Cortex of kidney (tissue), 1 donor: ENCODE measurements at places on chromosomes 6 and 20.

DNA sequence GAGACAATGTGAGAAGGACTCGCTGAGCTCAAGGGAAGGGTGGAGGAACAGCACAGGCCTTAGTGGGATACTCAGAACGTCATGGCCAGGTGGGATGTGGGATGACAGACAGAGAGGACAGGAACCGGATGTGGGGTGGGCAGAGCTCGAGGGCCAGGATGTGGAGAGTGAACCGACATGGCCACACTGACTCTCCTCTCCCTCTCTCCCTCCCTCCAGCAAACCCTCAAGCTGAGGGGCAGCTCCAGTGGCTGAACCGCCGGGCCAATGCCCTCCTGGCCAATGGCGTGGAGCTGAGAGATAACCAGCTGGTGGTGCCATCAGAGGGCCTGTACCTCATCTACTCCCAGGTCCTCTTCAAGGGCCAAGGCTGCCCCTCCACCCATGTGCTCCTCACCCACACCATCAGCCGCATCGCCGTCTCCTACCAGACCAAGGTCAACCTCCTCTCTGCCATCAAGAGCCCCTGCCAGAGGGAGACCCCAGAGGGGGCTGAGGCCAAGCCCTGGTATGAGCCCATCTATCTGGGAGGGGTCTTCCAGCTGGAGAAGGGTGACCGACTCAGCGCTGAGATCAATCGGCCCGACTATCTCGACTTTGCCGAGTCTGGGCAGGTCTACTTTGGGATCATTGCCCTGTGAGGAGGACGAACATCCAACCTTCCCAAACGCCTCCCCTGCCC is 1.7 kb downstream of the TNF start:
- no peak for DNase-seq

GRCh38 chr6:90218959-90219208 is 77.8 kb downstream of the BACH2 start:
- no peak for DNase-seq

DNA sequence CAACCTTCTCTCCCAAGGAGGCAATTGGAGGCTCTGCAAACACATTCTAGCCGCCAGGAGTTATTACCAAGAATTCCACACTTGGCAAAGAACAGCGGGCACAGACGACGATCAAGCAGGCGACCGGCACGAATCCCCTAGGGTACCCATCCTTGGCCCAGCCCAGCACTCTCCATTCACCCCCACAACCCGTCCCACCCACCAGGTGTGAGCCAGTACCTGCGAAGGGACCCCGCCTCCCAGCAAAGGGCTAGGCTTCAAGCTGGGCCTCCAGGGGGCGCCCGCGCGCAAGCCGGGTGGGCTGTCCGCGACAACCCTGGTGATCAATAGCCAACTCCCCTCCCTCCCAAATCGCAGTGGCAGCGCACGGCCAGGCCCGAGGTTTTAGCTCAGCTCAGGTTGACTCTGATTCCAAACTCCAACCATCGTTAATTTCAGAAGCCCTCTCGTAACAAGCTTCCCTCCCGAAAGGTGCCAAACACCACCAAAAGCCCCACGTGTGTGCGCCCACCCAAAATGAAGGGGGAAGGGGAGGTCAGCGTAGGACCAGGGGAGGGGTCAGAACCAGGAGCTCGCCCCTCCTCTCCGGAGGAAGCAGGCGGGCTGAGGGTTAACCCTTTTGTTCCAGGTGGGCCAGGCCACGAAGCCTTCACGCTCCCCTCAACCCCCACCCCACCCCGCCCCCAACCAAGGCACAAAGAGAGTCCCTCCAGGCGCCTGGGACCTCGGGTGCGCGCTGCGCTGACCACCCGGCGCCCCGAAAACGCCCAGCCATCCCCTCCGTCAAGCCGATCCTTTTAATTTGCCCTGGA is 2.1 kb downstream of the SALL4 start:
- no peak for DNase-seq

GRCh38 chr6:127464881-127465459 is 5.8 kb upstream of the KIAA0408 start:
- no peak for DNase-seq

GRCh38 chr6:168929871-168930450 is 323.7 kb downstream of the THBS2 start:
- DNase-seq, result no peak

DNA sequence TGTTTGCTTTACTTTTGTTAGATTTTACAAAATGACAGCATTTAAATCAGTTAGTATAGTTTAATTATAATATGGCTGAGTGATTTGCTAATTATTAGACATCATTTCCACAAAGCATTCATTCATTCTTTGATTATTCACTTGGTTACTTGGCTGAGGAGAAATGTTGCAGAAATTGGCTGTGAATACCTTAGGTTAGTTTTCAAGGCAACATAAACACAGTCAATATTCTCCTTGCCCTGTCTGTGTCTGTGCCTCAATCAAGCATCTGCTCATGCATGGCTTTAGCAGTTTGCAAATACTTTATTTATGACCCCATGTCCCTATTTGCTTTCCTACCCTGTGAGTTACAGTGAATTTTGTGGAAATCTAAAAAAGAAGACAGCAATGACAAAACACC is 718.3 kb downstream of the EPM2A start:
- no peak for DNase-seq
